Gastrocnemius medialis (tissue), 4 donors: ENCODE measurements at places on chromosomes 2 and 18. TPM values are rescaled to one million over a fixed set of nuclear protein-coding genes. Genes with fewer than 3 reads are reported as not detected.

OTOS gene
- not detected for total RNA-seq

MBP gene
- 50.1 TPM for total RNA-seq

DNA sequence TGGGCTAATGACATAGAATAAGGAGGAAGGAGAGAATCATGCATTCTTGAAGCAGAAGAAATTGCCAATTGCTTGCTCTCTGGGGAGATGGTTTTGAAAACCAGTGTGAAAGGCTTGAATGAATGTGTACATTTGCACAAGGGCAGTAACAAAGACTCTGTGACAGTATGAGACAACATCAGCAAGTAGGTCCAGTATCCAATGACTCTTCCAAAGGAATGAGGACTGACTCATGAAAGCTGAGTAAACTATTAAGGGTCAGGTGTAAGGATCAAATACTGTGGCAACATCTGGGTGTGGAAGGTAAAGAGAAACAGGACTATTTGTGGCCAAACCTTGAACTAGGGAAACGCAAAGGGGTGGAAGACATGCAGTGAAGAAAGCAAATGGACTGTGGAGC, 886.0 kb upstream of the CHAC2 start:
- DNase-seq, result no peak

- DNase-seq, result no peak
Observed at GRCh38 chr2:62558743-62559142, 52.7 kb upstream of the TMEM17 start.

GRCh38 chr18:78073275-78073674, 823.6 kb downstream of the GALR1 start:
- no peak for DNase-seq

- DNase-seq, result no peak
Observed at GRCh38 chr18:6628187-6628586, 101.3 kb upstream of the ARHGAP28 start.

DNA sequence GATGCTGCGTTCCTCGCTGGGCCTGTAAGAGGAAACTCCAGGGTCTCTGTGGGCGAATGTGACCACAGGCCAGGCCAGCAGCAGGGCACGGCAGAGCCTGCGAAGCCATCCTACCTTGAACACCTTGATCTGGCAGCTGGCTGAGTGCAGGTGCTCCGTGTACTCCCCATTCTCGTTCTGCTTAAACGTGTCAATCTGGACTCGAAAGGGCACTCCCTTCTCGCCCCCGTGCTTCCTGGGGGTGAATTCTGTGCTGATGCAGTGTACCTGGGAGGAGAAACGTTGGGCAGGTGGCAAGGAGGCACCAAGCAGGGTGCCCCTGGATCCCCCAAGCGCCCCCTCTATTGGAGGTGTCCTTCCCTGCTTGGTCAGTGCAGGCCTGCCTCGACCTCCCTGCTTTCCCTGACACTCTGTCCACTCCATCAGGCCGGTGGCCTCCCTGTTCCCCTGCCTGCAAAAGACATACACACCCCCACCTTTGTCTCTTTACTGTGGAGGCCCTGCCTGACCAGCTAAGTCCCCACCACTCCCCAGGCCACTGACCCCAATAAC, 38.2 kb downstream of the TFCP2L1 start:
- no peak for DNase-seq

DNA sequence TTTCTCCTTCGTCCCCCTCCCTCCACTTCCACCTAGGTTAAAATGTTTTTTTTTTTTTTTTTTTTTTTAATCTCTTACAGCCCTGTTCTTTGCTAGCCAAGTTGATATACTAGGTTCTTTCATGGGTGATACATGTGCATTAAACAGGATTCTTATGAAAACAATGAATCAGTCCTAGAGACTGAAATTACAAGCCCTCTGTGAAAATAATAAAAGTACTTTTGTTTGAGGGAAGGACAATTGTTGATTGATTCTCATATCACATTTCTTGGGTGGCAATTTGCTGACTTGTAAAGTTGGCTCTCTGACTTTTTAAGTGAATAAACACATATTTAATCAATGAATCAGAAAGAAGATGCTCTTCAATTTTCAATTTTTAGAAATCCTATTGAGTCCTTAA, 639.9 kb downstream of the LRP1B start:
- DNase-seq, result no peak
